ENCODE measurements at places on chromosomes 4 and X.

GRCh38 chr4:89949782-89950387, 55.2 kb downstream of the MMRN1 start:
- no peak for DNase-seq

DNA sequence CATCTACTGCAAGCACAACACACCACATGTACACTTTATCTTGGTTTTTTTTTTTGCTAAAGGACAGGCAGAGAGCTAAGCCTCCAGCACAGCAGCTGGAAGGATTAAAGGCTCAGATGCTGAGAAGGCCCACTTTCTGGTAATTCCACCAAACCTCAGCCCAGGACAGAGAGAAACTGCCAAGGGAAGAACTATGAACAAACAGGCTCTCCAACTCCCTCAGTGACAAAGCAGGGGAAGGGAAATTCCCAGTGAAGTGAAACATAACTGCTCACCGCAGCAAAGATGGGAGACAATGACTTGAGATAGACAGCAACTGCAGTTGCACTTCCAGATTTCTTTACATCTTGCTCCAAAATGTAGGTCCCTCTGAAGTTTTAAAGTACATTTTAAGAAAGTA, 4.8 kb downstream of the PROM1 start:
- DNase-seq, result no peak

- no peak for DNase-seq
Measured at GRCh38 chr4:22780317-22780716, 87.6 kb downstream of the GBA3 start.

DNA sequence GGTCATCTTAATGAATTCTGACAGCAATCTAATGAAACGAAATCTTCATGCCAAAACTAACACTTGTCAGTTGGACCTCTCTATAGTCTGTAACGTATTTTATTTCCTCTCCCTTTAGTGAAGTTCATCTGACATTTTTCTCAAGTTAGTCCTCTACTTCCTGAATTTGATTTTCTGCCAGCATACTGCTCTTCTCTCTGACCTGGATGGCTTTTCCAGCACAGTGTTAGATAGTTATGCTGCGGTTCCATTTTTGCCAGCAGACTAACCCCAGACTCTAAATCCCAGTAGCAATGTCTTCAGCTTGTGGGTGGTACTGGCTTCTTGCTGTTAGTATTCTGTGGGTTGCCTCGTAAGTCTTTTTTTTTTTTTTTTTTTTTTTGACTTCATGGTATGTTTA, 146.7 kb upstream of the VEGFC start:
- DNase-seq, result no peak

GRCh38 chr4:181550381-181550780, 692.8 kb upstream of the TENM3 start:
- no peak for DNase-seq

DNA sequence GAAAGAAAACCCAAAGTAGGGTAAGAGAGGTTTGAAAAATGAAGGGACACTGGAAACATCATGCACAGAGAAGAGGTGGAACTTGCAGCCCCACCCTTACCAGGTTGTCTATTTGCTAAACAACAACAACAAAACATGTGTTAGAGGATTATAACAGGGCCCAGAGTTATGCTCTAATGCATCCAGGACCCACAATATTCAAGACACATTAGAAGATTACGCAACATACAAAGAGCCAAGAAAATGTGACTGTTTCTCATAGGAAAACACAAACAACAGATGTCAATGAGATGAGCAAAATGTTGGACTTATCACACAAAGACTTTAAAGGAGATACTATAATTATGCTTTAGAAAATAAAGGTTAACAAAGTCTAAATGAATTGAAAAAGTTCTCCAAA, 128.5 kb downstream of the LRBA start:
- DNase-seq, result no peak

DNA sequence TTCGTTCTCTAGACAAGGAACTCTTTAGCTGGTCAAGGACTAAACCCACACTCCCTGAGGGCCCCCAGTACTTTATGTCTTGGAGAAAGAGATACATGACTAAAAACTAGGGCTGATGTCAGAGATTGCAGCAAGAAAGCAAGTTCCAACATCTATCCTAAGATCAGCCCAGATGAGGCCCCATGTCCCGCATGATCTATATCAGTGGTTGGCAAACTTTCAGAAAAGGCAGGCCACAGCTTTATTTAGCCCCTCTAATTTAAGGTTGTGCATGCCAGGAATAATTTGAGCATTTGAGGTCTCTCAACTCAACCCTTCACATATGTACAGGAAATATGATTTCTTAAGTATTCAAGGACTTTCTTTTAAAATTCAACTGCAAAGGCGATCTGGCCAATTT, 44.1 kb upstream of the FRMD7 start:
- DNase-seq, result no peak

- no peak for DNase-seq
Measured at GRCh38 chr4:84862064-84862463, 104.4 kb downstream of the WDFY3 start.

GRCh38 chr4:1194010-1194900, 21.9 kb upstream of the SPON2 start:
- no peak for DNase-seq

DNA sequence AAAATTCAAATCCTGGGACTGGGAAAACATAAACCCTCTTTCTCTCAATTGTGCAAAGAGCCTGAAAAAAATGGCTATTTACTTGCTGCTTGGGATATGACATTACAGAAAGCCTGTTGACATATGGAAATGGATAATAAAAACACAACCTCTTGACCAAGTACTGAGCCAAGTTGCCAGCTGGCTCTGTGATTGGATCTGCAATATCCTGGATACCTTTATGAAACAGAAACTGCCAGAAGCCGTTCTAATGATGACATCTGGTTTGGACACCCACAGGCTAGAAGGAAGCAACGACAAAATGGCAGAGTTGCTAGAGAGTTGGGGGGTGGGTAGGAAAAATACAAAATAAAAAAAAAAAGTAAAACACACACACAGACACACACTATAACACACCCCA, 481.4 kb downstream of the FAT4 start:
- no peak for DNase-seq

DNA sequence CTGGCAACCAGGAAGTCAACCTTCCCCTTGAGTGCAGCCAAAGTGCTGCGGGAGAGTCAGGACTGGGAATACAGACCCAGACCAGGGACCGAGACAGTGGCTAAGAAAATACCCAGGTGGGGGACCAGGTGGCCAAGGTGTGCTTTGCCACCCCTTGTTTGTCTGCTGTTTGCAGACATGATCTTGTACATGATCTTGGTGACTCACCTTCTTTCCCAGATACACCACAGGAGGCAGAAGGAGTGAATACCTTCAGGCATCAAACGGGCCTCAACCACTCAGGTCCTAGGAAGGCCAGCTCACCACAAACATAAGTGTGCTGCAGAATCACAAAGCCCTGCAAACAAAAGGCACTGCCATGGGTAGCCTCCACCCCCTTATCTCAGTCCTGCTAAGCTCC, 62.0 kb downstream of the CNGA2 start:
- DNase-seq, result no peak

- DNase-seq, result no peak
Measured at GRCh38 chrX:103376979-103377324, 614 bp downstream of the BEX3 start.

GRCh38 chr4:122822466-122822865, 4.2 kb upstream of the FGF2 start:
- no peak for DNase-seq

DNA sequence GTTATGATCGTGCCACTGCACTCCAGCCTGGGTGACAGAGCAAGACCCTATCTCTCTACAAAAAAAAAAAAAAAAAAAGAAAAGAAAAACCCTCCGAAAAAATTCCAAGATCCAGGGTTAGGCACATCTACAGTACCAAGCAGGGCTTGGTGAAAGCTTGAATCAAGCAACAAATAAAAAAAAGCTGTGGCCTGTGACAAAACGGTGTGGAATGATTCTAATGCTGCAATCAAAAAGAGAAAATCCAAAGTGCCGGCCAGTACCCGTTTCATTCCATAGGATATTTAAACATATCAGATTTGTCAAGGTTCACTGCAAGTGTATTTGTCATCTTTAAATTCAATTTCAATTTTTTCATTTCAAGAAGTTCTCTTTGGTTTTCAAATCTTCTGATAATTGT, 20.5 kb downstream of the RWDD4 start:
- no peak for DNase-seq

DNA sequence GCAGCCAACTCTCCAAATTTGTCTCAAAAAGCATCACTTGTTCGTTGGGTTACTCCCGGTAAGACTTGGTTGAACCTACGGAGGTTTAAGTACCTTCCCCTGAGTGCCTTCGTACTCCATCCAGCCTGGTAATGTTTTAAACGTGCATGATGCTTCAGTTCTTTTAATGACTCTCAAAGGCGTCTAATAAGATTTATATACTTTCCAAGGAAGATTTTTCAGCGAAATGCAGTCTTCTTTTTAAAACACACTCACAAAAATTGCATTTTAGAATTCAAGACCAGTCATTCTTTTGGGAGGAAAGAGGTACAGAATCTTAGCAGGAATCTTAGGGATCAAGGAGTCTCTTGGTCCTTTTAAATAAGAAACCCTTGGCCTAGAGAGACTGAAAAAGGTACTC, 430 bp upstream of the TRPC3 start:
- no peak for DNase-seq

DNA sequence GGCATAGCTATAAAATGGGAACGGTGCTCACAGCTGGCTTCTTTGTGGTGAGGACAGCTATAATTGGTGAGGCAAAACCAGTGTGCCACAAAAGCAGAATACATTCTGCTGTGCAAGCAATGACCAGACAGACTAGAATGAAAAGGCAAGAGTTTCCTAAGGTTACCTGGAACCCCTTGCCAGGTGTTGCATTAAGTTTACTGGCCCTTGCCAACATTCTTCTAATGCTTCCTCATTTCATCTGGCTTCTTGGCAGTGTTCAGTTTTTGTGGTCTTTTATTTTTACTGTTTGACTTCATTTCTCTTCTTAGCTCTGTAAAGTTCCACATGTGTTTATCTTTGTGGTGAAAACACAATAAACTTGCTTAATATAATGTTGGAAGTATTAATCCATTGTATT, 131.4 kb downstream of the PTTG2 start:
- no peak for DNase-seq

DNA sequence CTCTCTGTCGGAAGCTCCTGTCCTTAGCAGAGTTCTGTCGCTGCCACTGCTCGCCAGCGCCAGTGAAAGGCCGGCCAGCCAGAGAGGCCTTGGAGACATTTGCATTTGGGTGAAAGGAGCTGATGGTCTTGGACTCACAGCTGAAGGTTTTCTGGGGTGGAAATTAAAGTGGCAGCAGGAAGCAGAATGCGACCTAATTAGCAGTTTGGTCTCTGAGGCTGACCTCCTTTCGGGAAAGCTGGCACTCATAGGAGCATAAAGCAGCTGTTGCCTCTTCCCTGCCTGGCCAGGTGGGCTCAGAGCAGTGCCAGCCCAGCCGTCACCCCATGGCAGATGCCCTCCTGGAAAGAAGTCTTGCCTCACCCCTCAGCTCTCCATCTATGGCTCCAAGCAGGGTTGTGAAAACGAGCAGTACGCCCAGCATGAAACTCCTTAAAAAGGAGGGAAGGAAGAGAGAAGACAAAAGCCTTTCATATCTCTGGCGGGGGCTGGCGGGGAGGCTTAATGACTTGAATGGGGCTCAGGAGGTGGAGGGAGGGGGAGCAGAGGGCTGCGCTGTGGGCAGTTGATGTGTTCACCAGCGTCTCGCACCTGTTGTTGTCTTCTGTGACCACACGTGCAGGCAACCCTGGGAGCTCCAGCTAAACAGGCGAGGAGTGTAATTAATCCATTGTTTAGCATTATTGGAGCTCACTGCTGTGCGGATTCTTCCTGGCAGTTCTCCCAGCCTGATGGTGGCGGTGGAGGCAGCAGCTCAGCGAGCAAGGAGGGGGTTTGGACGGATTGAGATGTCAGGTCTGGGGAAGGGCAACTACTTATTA, 264.0 kb downstream of the MID1IP1 start:
- no peak for DNase-seq

DNA sequence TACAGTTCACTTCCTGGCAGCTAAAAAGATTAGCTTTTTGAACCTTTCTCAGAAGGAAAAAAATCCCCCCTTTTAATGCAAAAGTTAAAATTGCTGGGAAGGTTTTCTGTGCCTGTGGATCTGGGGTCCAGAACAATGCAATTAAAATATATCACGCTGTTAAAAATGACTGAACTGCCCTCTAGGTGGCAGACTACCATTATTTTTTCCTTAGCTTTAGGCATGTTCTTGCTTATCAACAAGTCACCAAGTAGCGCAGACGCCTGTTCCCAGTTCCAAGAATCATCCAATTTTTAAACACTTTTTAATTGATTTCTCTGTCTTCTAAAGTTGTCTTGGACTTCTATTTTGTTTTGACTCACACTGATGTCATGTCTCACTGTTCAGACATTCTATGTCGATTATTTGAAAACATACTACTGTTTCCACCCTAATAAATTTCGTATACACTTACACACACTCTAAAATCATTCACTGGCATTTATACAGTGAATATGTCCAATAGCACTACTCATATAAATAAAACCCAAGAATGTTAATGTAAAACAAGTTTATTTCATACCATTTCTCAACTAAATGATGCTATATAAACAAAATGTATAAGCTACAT, 661.6 kb downstream of the RAPGEF2 start:
- no peak for DNase-seq

- no peak for DNase-seq
Measured at GRCh38 chr4:24979554-24979953, 51.2 kb downstream of the LGI2 start.

- peak; percentile 68 for DNase-seq
Measured at GRCh38 chr4:173288296-173288695, 45.9 kb downstream of the HMGB2 start.

- DNase-seq, result no peak
Measured at GRCh38 chr4:184320631-184321030, 103.0 kb upstream of the ENPP6 start.

- DNase-seq, result no peak
Measured at GRCh38 chrX:155611302-155611701, 1.4 kb downstream of the TMLHE start.

DNA sequence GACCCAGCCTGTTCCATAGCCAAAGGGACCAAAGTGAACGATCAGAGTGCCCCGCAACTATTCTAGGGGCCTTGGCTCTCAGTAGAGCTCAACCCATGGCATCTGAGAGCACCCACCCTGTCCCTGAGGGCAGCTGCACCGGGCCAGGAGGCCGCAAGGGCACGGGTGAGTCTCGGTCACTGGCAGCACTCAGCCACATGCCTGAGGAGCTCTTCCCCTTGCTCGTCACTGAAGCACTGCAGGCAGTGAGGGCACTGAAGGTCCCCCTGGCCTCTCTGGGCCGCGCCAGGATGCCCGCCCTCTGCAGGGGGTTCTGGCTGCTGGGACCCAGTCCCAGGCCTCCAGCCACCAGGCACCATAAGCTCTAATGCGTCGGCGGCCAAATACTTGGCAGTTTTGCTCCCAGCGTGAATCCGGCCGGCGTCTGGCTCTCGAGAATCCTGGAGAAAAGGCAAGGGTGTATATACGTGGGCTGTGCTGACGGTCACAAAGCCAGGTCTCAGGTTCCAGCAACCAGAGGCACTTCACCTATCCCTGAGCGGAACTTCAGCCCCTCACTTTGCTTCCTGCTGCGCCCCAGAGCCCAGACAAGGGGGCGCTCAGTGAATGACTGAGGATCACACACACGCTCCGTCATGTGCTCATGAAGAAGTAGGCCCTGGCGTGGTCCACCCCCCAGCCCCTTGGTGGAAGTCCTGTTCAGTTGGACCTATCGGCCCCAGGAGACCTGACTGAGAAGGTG, 13.9 kb downstream of the TNIP2 start:
- no peak for DNase-seq

Measured in activated CD4-positive, alpha-beta T cell treated with anti-CD3 and anti-CD28 coated beads for 24 hours (primary cell).